Inflammatory macrophage (primary cell): ENCODE measurements at places on chromosomes 4 and X.

DNA sequence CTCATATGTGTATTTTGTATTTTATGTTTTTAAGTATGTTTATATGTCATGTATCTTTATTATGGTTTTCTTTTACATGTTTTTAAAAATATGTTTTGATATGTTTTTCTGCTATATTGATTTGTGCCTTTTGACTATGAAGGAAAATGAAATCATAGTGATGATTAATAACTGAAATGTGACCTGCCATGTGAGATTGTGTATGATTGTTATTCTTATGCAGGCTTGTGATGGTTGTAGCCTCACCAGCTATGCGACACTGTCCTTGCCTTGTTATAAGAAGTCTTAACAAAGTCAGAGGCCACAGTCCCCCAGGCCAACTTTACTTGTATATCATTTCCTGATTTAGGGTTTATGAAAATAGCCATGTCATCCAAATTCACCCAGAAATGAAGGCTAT lies 83.2 kb downstream of the TMEM131L start:
- no peak for DNase-seq

DNA sequence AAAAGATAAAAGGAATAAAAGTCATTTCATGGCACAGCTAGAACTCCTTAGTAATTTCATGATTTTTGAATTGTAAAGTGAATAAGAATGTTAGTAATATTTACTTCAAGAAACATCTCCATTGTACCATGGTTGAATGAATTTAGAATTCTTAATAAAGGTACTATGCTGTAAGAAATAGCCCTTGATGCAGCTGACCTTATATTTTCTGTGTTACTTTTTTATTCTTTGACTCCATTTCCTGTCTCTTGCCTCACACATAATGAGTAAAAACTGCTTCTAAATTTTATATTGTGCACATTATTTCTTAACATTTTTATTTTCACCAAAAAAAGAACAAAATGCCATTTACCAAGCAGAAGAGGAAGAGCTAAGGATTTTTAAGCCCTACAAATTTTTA lies 81.9 kb upstream of the PDHA2 start:
- no peak for DNase-seq

DNA sequence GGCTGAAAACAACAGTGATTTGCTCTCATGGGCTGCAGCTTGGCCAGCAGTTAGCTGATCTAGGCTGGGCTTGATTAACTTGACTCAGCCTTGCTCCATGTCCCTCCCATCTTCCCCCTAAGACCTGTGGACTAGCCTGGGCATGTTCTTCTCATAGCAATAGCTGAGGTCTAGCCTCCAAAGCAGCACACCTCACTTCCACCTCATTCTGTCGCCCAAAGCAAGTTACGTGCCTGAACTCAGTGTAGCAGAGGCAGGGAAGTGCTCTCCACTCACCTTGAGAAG lies 62.2 kb downstream of the EVC start:
- no peak for DNase-seq

DNA sequence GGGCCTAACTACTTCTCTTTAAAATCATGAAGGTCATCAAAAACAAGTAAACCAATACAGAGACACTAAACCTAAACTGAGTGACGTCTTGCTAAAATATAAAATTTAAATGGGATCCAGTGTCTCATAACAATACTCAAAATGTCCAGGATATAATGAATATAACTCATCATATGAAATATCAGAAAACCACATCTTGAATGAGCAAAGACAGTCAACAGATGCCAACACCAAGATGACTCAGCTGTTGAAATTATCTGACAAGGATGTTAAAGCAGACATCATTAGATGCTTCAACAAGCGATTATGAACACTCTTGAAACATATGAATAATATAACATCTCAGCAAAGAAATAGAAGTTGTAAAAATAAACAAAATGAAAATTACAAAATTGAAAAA lies 8.3 kb downstream of the NAP1L2 start:
- DNase-seq, result no peak

DNA sequence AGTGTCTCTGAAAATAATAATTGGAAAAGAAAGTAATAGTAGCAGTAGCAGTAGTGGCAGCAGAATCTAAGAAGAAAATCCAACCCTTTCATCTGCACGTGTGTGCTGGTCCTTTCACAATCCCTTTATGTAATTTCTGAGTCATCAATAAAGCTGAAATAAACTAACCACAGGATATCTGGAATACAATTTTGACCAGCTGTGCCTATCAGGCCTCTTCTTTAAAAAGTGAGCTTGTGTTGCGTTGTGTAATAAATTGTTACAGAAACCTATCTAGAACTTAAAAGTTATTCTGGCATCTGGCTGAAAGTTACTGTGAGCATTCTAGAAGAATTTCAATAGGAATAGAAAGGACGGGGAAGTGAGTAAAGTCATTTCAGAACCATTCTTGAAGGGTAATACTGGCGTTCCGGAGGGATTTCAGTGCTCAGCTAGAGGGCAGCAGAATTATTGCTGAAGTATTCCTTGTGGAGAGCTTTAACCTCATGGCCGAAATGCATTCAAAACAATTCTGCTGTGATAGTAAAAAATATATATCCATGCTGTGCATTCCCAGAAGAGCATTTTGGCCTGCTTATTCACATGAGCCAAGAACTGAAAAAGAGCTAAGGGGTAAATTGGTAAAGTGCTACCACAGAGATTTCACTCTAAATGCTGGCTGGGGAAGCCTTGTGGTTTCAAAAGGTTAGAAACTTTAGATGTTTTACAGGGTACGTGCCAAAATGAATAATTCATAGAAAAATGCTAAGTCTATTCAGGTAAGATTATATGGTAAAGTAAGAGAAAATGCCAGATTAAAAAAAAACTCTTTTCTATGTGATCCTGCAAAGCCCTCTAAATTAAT lies 260.6 kb downstream of the NKX6-1 start:
- DNase-seq, result no peak

DNA sequence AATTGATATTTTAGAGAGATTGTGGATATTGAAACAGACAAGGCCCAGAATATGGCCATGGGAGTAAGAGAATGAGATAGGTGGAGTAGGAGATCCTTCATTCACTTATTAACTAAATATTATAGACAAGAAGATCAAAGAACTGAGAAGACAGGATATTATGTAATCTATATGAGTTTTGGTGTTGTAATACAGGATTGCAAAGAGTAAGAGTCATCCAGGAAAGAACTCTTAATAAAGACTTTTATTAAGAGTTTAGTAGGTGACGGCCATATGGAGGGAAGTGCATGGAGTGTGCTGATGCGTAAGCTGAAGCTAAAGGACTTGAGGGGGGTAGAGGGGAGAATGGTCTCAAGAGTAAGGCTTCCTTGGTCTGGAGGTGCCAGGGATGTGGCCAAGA lies 153.7 kb downstream of the VEGFC start:
- DNase-seq, result no peak

GRCh38 chr4:2087170-2087569 lies 28.0 kb downstream of the NAT8L start:
- no peak for DNase-seq

GRCh38 chr4:48116582-48116981 lies 17.5 kb downstream of the TXK start:
- no peak for DNase-seq

DNA sequence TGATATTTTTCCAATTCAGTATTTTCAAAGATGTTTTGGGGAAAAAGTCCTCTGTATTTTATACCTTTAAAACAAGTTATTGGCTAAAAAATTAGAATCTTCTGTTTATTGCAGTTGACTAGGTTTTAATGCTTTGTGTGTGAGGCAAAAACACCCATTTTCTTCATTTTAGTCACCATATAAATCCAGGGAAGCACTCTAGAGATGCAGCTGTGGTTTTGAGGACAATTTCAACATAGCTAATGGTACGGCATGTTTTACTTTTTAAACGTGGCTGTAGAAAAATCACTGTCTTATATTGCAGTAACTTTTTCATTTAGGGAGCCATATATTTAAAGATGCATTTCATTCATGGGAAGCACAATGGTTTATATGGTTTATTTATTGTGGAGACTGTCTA lies 129.1 kb upstream of the PITX2 start:
- DNase-seq, result no peak

DNA sequence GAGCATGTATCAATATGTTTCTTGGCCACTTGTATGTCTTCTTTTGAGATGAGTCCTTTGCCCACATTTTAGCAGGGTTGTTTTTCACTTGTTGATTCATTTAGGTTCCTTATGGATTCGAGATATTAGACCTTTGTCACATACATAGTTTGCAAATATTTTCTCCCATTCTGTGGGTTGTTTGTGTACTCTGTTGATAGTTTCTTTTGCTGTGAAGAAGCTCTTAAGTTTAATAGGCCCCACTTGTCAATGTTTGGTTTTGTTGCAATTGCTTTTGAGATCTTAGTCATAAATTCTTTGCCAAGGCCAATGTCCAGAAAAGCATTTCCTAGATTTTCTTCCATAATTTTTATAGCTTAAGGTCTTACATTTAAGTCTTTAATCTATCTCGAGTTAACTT lies 280.7 kb upstream of the GALNT7 start:
- no peak for DNase-seq

DNA sequence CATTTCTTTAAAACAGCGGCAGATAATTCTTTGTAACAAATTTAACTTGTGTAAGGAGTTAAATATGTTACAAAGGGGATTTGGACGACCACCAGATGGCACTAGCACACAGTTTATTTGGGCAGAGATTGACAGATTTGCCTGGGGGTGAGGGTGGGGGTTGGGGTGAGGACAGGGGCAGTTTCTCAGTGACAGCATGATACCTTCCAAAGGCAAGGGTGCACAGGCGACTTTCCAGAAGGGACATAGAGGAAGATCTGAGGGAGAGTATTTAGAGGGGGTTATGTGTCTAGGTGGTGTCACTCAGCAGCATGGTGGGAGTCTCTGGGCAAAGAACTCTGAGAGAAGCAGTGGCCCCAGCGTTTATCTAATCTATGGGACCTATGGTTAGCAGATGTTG lies 9.6 kb upstream of the TMA16 start:
- DNase-seq, result peak; percentile 53

- DNase-seq, result no peak
Observed at GRCh38 chrX:130280901-130281300, 12.2 kb upstream of the ZNF280C start.

GRCh38 chrX:134469486-134469885 lies 9.5 kb downstream of the HPRT1 start:
- DNase-seq, result peak; percentile 52

DNA sequence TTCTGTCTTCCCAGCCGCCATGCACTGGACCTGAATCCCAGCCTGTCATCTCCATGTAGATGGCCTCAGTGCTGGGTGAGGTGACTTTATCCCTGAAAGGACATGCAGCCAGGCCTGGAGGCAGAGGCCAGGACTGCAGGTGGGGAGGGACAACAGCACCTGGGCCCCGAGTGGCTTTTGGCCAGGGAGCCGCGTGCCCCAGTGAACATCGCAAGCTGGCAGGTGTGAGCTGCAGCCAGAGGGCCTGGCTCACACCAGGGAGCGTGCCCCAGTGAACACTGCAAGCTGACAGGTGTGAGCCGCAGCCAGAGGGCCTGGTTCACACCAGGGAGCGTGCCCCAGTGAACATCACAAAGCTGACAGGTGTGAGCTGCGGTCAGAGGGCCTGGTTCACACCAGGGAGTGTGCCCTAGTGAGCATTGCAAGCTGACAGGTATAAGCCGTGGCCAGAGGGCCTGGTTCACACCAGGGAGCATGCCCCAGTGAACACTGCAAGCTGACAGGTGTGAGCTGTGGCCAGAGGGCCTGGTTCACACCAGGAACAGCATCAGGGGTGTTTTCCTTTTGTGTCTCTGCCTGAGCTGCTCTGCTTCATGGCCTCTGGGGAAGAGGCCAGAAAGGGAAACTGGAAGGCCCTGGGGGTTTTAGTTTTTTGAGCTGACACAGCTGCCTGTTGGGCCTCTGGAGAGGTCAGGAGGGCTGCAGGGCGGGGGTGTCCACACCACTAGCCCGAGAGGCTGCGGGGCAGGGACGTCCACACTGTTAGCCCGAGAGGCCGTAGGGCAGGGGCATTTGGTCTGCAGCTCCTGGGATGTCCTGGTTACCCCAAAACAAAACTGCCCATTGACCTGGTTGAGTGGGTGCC lies 22.7 kb upstream of the PSAPL1 start:
- DNase-seq, result no peak

DNA sequence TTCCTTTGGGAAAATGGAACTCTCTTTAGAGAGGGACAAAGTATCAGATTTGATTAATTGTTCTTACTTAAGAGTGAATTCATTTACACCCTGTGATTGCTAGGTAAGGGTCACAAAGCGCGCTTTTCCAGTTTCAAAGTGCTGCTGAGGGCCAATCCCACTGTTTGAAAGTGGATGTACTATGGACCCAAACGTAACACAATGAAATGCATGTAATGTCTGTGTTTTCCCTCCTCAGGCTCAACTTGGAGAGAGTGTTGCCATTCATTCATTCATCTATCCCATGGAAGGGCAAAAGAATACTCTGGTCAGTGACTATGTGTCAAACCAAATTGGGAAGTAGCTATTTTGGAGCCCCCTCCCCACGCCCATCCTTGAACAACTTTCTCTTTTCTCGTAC lies 16.1 kb downstream of the IGSF1 start:
- DNase-seq, result no peak

- peak; percentile 2 for DNase-seq
Observed at GRCh38 chr4:4625488-4625887, 83.6 kb upstream of the STX18 start.

DNA sequence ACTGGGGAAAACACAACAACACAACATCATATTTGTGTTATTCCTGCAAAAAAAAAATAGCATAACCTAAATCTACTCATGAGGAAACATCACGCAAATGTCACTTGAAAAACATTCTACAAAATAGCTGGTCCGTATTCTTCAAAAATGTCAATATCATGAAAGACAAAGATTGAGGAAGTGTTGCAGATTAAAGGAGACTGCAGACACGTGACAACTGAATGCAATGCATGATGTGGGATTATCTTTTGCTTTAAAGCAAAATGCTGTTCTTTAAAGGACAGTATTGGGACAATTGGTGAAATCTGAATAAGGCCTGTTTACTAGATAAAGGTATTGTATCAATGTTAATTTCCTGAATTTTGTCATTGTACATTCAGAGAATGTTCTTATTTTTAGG lies 157.7 kb downstream of the SMIM20 start:
- peak; percentile 47 for DNase-seq

DNA sequence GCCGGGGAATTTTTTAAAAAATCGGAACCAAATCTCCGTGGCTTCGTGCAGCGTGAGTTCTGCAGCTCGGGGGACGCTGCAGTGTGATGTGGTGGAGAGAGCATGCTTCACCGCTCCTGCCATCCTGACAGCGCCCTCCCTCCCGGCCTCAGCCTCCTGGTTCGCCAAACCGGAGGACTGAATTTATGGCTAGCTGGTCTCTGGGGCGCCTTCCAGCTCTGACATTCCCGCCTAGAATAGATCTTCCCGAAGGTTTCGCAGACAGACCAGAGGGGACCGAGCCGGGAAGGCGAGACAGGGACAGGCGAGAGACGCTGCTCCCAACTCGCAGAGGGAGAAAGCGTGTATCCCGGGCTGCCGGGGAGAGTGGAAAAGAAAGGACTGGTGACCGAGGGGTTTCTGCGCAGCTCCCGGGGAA lies 25.9 kb downstream of the HOPX start:
- no peak for DNase-seq

- no peak for DNase-seq
Observed at GRCh38 chr4:174005422-174005821, 278.0 kb downstream of the FBXO8 start.

- peak; percentile 91 for DNase-seq
Observed at GRCh38 chr4:147683188-147683591, 773 bp downstream of the PRMT9 start.
